HuH-7 (cell line): ENCODE measurements at places on chromosomes 11 and 22.

- DNase-seq = no peak
Observed at GRCh38 chr11:115572551-115572950, 68.3 kb upstream of the CADM1 start.

GRCh38 chr11:44574610-44575287, 9.3 kb downstream of the CD82 start:
- no peak for DNase-seq

- no peak for DNase-seq
Observed at GRCh38 chr11:44687388-44687787, 39.4 kb upstream of the TSPAN18 start.

DNA sequence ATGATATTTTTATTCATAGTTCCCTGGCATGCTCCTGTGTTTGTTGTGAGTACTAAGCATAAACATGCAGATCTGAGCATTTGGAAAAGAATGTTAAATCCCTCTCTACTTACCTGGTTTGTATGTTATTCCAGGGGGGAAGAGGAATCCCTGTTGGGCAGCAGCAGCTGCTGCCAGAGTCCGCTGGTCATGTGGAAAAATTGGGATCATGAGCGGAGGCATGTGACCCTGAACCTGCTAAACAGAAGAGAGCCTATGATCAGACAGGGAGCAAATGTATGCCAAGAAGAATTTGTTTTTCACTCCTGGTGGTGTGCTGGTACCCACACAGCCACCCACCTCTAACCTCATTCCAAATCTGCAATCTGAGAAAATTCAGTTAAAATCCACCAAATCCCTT, 244.7 kb downstream of the SOX6 start:
- DNase-seq = no peak

DNA sequence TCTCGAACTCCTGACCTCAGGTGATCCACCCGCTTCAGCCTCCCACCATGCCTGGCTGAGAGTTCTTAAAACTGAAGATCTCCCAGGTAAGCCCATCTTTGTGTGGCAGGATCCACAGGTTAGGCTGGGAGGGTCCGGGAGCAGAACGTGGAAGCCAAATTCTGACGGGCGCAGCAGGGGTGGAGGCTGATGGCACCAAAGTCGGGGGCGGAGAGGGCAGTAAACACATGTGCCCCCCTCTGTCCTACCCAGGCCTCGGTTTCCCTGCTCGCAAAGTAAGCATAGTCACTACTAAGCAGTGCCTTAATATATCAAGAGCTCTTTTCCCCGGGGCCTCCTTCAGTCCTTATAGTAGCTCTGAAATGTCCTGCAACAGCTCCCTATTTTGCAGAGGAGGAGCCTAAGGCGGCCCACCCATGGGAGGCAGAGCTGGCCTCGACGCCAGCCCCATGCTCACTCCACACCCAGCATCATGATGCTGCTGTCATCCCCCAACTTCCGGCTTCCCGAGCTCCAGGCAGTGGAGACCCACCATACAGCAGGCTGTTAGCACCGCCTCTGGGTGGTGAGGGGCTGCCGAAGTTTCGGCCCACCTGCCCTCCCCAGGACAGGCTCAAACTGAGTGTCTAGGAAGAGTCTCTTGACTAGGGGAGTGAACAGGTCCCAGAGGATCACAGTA, 230.0 kb downstream of the CTTN start:
- DNase-seq = no peak

GRCh38 chr11:67076202-67076601, 19.6 kb downstream of the RHOD start:
- DNase-seq = no peak

- no peak for DNase-seq
Observed at GRCh38 chr11:66919923-66920322, 38.3 kb downstream of the PC start.

GRCh38 chr11:114197799-114198500, 98.2 kb upstream of the NNMT start:
- DNase-seq = no peak

- DNase-seq = no peak
Observed at GRCh38 chr11:36012979-36013378, 69.1 kb downstream of the LDLRAD3 start.

GRCh38 chr11:70383664-70384565, 14.4 kb upstream of the CTTN start:
- no peak for DNase-seq

GRCh38 chr22:32661296-32661695, 140.2 kb upstream of the TIMP3 start:
- DNase-seq = no peak

DNA sequence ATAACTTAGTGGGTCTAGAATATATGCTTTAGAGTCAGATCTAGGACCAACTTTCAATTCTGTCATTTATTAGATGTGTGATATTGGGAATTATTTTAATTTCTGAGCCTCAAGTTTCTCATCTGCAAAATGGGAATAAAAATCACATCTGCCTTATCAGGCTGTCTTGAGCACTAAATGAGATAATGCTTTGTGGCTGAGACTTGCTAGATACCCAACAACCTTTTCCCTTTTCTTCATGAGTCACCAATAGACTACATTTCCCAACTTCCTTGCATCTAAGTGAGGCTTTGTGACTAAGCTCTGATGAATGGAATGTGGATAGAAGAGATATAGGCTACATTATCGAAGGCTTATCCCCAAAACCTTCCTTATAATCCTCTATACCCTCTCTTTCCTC, 220.7 kb upstream of the SESN3 start:
- no peak for DNase-seq

GRCh38 chr22:17334059-17334458, 35.2 kb upstream of the CECR2 start:
- no peak for DNase-seq

- no peak for DNase-seq
Observed at GRCh38 chr11:20278727-20279126, 84.8 kb upstream of the HTATIP2 start.

DNA sequence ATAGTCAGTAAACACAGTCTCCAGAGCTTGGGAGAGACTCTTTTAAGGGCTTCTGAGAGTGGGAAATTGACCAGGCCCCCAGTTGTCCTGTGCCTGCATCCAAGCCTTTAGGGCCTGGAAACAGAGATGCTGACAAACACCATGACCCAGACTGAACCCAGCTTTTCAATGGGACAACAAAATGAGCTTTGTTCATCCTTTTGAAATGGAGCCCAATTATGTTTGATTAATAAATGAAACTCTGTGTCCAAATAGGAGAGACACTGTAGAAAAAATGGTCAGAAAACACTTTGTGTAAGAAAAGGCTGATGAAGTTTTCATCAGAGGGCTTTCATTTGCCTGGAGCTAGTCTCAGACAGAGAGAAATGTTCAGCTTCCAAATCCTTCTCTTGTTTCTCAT, 146.0 kb downstream of the RRAS2 start:
- DNase-seq = no peak

- no peak for DNase-seq
Observed at GRCh38 chr22:47997052-47997590, 1234.7 kb downstream of the TBC1D22A start.

- no peak for DNase-seq
Observed at GRCh38 chr11:92845390-92845789, 124.1 kb upstream of the MTNR1B start.

- no peak for DNase-seq
Observed at GRCh38 chr11:118164885-118165284, 11.6 kb downstream of the SCN2B start.

GRCh38 chr22:31055635-31056159, 25.4 kb upstream of the SMTN start:
- DNase-seq = peak; percentile 96

- no peak for DNase-seq
Observed at GRCh38 chr22:30198152-30198825, 48.3 kb downstream of the LIF start.

DNA sequence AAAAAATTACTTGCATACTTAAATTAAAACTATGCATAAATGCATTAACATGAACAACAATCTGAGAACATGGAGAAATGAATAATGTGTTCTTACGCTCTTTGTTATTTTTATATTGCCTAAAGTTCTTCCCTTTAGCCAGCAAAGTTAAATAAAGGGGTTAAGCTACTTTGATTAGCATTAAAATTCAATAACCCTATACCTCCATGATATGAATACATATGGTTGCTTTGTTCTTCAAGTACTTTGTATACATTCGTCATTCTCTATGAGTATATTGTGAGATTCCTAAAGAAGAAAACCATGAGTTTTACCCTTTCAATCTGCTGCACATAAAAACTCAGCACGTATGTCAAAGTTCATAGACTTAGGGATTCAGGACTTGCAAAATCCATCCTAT, 578.3 kb downstream of the DLG2 start:
- no peak for DNase-seq

DNA sequence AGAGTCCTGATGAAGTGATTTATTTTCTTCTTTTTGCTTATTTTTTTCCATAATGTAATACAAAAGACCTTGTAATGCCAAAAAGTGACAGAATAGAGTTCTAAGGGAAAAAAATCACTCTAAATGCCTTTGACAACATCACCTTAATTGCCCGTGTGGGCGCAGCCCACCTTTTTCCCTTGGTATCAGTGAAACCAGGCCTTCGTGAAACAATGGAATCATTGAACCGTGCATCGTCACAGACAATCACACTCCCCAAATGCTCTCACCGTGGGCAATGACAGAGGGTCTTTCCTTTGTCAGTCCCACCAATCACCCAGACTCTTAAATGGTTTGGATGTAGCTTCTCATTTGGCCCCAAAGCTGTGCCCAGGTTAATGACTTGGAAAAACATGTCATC, 9.6 kb upstream of the SLC6A5 start:
- no peak for DNase-seq

DNA sequence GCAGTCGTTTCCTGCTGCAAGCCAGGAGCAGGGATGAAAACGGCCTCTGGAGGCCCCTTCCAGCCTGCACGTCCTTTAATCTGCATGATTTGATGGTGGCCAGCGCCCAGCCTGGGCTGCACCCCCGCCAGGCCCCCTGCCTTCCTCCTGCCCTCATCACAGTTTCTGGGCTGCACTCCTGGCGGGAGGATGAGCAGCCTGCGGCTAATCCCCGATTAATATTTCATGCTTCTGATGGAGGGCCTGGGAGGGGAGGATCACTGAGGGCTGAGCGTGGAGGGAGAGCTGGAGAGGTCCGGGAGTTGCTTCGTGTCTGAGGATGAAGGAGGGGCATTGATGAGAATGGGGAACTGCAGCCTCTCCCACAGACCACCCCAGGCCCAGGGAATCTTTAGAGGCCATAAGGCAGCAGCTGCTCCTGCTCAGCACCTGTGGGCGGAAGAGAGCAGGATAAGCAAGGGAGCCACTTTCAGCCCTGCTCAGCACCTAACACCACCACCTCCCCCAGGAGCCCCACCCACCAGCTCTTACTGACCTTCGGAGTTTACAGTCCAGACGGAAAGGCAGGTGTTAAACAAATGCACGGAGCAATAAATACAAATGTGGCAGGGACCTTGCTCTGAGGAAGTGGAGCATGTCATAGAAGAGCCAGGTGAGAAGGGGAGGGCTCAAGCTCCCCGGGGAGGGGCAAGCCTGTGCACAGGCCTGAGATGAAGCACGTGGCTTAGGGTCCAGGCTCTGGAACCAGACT, 135.0 kb upstream of the NECTIN1 start:
- peak; percentile 28 for DNase-seq

- no peak for DNase-seq
Observed at GRCh38 chr11:28760676-28761390, 652.6 kb downstream of the METTL15 start.

- no peak for DNase-seq
Observed at GRCh38 chr11:114309517-114309916, 13.3 kb downstream of the NNMT start.

GRCh38 chr11:69449320-69450063, 32.0 kb upstream of the LINC01488 start:
- DNase-seq = no peak

DNA sequence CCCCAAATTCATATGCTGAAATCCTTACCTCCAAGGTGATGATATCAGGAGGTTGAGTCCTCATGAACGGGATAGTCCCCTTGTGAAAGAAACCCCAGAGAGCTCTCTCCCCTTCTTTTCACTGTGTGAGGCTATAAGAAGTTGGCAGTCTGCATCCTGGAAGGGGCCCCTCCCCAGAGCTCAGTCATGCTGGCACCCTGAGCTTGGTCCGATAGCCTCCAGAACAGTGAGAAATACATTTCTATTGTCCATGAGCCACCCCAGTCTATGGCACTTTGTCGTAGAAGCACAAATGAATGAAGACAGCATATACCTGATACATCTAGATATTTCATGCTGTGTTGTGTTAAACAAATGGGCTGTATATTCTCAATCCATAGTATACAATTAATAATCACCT, 81.1 kb upstream of the CRTAM start:
- no peak for DNase-seq

DNA sequence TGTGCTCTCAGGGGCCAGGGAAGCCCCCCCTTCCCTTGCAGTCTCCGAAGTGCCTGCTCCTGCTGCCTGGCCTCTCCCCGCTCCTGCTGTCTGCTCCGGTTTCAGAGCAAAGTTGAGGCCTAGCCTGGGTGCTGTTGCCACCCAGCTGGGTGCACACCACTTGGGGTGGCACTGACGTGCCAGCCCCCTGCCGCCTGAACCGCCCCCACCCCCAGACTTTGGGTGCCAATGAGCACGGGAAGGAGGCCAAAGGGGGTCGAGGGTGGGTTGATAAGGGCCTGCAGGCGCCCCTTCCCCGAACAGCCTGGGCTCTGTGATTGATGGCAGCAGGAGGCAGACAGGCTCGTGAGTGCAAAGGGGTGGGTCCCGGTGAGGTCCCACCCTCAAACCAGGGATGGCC, 48.2 kb downstream of the EMSY start:
- no peak for DNase-seq

DNA sequence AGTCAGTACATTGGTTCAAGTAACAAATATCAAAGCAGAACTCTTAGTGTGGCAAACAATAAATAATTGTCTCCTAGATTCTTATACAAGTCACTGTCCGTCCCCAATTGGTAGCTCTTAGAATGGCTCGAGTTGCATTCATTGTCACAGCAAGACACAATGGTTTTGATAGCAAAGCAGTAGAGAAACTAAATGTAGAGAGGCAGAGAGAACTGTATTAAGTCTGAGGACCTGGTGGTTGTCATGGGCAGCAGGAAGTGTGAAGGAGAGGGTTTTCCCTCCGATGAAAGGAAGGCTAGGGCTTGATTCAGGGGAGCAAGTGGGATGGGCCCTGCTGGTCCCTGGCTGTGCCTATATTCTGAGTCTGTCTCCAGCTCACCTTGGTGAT, 36.6 kb downstream of the RCOR2 start:
- no peak for DNase-seq

DNA sequence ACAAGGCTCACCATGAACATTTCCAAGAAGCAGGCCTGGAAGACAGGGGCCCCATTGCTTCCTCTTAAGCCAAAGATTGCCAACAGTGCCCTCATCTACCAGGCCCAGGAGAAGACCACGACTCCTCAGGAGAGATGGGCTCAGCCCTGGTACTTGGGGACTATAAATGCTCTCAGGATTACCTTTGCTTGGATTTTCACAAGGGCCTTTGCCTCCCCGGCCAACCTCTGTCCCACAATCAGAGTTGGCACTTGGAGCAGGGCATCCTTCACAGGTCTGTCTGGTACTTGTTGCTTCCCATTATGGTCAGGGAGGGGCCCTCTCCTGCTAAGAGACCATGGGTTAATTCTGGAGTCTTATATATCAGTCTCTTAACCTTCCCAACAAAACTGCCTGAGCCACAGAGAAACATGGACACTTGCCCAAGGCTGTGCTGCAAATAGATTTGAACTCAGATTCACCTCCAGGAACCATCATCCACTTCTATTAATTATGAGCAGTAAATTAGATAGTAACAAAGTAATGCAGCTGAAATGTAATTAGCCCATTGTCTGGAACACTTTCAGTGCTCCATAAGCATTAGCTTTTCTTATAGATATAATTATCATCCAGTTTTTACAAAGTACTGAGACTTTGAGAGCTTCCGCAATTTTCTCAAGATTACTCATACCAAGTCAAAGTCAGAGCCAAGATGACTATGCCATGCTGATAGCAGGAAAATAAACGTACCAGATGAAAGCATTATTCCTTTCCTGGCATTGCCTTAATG, 33.5 kb downstream of the POU2AF3 start:
- no peak for DNase-seq
